ENCODE measurements at places on chromosomes 6 and 20. TPM values are rescaled to one million over a fixed set of nuclear protein-coding genes. Genes with fewer than 3 reads are reported as not detected.
A peak's percentile ranks its signal among the peaks of the same experiment; 100 is the strongest.

Gene PRDM1
- total RNA-seq = 24.7 TPM

Gene SLC26A8
- total RNA-seq = not detected

DNA sequence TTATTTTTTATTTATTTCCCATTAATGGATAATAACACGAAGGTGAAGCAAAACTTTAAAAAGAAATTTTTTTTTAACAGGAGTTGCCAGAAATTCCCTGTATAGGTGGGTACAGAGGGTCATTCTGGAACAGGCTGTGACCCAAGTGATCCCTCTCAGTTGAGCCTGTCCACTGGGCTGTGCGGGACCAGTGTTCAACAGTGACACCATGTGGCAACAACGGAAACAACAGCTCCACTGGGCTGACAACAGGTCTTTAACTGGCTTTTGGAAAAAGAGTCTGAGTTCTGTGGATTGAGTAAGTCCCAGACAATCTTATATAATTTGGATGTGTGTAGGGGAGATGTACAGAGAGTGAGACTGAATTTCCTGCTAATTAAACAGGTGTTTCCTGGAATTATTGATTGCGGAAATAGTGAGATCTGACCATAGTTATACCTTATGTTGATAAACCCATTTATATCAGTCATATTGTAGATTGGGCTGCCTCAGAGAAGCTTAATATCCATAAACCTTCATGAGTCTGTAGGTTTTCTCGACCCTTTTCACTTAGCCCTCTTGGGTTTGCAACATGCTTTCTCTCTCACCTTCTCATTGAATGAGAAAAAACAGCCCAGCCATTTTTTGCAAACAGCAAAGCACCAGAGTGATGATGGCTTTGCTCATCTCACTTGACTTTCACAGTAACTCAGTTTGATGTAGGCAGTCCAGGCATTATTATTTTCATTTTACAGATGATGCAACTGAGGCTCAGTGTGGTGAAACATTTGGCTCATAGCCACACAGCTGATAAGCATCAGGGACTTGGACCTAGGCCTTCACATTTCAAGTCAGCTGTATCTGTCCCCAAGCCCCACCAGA is 17.5 kb downstream of the KIAA1755 start:
- H3K36me3 ChIP-seq = no peaks in the 10 kb centered on the region
- no peak overlapping the region for H3K27ac ChIP-seq
- H3K27me3 ChIP-seq = peaks cover 7% of the 10 kb centered on the region
- peak; percentile 55 for DNase-seq

DNA sequence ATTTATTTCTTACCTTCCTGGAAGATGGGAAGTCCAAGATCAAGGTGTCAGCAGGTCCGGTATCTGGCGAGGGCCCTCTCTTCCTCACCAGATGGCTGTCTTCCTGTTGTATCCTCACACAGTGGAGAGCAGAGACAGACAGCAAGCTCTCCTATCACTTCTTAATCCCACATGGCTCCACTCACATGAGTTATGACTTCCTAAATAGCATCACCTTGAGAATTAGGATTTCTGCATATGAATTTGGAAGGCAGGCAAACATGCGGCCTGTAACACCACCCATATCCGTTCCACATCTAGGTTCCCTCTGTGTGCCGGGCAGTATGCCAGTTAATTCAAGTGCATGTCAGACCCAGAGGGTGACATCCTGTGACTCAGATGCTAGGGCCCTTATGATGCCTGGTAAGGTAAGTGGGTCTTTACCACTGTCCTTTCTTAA is 2.1 kb downstream of the RAET1E start:
- H3K27me3 ChIP-seq = peaks cover 7% of the 10 kb centered on the region
- H3K4me3 ChIP-seq = no peak overlapping the region
- peak; percentile 71 for DNase-seq
- H3K27ac ChIP-seq = no peak overlapping the region

- no peak overlapping the region for H3K4me3 ChIP-seq
- no peak for DNase-seq
- H3K4me1 ChIP-seq = peaks cover 85% of the 10 kb centered on the region
Measured at GRCh38 chr6:157881342-157881741, 58.3 kb downstream of the SNX9 start.

DNA sequence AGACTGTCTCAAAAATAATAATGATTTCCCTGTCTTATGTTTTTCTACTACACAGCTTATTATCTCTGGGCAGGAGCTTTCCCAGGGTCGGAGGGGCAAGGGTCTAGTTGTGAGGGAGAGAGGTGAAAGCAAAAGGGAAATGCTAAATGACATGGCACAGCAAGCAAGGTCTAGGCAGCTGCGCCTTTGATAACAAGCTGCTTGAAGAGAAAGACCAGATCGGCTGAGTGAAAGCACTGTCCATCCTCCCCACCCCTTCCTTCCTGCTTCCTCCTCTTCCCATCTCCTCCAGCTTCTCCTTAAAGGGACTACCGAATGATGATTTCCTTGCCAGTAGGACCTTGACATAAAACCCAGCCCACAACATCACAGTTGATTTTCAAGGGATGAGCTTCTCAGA is 158.1 kb upstream of the AKAP12 start:
- no peak overlapping the region for H3K4me3 ChIP-seq
- H3K4me1 ChIP-seq = no peaks in the 10 kb centered on the region
- peaks cover 19% of the 10 kb centered on the region for H3K36me3 ChIP-seq
- DNase-seq = no peak
- H3K27me3 ChIP-seq = no peaks in the 10 kb centered on the region
- no peak overlapping the region for H3K27ac ChIP-seq

Gene RNF182
- not detected for total RNA-seq

DNA sequence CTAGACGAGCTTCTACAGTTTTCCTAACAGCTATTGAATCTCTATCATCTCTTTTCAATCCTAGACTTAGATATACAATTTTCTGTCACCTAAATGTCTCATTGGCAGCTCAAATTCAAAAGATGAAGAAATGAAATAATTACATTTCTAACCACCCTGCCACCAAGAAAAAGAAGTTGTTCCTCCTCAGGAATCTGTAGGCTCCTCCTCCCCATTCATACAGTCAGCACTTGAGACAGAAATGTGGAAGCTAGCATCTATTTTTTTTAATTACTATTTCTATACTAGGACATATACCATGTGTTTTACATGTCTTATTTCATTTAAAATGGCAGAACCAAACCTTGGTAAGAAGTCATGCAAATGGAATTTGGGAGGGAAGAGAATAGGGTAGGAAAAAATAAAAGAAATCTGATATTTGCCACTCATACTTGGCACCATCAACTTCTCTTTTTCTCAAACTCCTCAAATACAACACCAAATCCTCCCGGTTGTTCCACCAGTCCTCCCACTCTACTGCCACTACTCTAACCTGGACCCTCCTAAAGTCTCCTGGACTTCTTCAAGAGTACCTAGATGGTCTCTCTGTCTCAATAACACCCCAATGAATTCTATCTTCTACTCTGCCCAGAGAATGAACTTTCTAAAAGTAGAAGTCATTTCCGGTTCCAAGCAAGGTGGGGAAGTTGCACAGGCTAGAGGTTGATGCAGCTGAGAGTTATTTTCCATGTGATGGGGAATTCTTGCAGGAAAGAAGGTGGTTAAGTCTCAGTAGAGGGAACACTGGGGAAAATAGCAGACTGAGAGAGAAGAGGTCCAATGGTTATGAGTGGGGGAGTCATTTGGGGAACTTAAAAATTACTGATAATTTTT is 54.1 kb downstream of the ATXN1 start:
- H3K27ac ChIP-seq = peak overlapping the region; percentile 81
- no peak overlapping the region for H3K4me3 ChIP-seq
- H3K36me3 ChIP-seq = peaks cover 14% of the 10 kb centered on the region
- H3K27me3 ChIP-seq = no peaks in the 10 kb centered on the region
- DNase-seq = no peak

- H3K27ac ChIP-seq = no peak overlapping the region
- no peaks in the 10 kb centered on the region for H3K36me3 ChIP-seq
- H3K4me1 ChIP-seq = no peaks in the 10 kb centered on the region
- no peak overlapping the region for H3K4me3 ChIP-seq
Measured at GRCh38 chr20:24160563-24161281, 172.1 kb upstream of the GGTLC1 start.

DNA sequence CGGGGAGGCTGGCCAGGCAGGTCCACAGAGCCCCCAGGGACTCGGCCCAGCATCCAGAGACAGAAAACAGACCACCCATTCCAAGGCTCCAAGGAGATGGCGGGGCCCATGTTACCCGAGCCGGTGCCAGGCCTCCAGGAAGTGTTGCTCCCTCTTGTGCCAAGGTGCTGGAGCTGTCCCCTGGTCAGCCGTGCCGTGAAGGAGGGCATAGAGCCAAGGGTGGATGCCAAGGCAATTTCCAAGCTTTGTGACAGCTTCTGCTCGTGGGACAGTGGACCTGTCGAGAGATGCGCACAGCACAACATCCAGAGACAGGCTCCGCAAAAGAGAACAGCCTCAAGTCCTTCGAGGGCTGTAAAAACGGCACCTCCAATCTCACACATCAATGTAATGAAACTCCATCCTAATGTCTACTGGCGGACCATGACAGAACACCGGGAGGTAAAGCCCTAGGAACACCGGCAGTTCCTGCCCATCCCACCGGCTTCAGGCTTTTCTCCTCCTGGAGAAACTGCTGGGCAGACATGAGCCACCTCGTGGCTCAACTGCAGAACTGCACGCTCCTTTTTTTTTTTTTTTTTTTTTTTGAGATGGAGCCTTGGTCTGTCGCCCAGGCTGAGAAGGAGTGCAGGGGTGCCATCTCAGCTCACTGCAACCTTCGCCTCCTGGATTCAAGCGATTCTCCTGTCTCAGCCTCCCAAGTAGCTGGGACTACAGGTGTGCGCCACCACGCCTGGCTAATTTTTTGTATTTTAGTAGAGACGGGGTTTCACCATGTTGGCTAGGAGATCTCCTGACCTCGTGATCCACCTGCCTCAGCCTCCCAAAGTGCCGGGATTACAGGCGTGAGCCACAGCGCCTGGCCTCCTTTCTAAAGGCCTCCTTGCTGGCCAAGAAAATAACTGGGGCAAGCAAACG is 30.9 kb upstream of the AVP start:
- peaks cover 9% of the 10 kb centered on the region for H3K4me1 ChIP-seq
- no peak for DNase-seq
- no peak overlapping the region for H3K4me3 ChIP-seq
- H3K27ac ChIP-seq = no peak overlapping the region

DNA sequence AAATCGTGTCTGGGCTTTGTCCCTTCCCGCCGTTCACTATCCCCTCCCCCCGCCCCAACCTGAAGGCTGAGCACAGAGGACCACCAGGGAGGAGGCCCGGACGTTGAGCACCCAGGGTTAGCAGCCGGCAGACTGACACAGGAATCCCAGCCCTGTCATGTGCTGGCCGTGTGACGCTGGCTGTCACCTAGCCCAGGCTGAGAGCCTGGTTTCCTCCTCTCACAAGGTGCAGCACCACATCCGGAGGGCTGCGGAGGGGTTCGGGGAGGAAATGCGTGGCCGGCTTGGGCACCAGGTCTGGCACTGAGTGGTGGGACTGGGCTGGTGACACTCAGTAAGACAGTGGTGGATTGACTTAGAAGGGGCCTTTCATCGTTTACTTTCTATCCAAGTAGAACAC is 4.6 kb upstream of the LSM14B start:
- peak; percentile 87 for DNase-seq
- peaks cover 4% of the 10 kb centered on the region for H3K36me3 ChIP-seq
- no peak overlapping the region for H3K4me3 ChIP-seq
- peak overlapping the region; percentile 20 for H3K27ac ChIP-seq
- H3K27me3 ChIP-seq = no peaks in the 10 kb centered on the region
- H3K4me1 ChIP-seq = peaks cover 37% of the 10 kb centered on the region

DNA sequence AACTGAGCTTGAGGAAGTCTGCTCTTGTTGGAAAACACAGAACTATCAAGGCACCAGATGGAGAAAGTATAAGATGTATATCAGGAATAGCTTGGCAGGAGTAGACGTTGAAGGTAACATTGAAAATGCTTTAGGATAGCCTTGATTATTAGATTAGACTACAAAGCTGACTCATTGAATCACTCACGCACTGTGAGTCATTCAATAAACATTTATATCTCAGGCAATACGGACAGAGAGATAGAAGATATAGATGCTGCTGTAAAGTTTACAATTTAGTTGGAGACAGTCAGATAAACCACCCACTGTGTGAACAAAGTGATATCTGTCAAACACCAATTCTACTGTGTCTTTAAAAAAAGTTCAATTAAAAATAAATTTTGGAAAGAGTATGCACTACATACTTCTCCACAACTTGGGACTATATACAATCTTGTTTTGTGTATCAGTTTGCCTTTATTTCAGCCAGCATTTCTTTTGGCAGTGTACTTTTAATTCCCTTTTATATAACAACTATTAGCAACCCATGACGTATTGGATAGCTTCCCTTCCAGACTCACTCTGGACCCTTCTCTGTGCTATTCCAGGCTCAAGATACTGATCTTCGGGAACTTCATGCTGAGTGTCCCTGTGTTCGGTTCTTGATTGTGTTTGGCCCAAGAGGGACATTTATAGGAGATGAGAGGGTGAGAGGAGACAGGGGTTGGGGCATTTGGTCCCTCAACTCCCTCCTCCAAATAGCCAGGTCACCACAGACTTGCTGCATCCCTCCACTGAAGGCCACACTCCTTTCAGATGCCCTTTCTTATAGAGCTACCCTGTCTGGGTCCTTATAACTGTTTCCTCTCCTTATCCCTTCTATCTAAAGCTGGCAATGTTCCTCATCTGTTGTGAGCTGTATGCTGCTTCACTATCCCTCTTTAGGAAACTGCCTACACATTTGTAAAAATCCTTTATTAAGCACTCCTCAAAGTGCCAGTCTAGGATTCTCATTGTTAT is 176.6 kb upstream of the PTPRK start:
- H3K27me3 ChIP-seq = no peaks in the 10 kb centered on the region
- no peak overlapping the region for H3K4me3 ChIP-seq
- H3K27ac ChIP-seq = no peak overlapping the region
- no peaks in the 10 kb centered on the region for H3K36me3 ChIP-seq

- H3K36me3 ChIP-seq = no peaks in the 10 kb centered on the region
- H3K4me1 ChIP-seq = no peaks in the 10 kb centered on the region
- no peak overlapping the region for H3K27ac ChIP-seq
Measured at GRCh38 chr6:114162691-114163347, 180.0 kb downstream of the HS3ST5 start.

DNA sequence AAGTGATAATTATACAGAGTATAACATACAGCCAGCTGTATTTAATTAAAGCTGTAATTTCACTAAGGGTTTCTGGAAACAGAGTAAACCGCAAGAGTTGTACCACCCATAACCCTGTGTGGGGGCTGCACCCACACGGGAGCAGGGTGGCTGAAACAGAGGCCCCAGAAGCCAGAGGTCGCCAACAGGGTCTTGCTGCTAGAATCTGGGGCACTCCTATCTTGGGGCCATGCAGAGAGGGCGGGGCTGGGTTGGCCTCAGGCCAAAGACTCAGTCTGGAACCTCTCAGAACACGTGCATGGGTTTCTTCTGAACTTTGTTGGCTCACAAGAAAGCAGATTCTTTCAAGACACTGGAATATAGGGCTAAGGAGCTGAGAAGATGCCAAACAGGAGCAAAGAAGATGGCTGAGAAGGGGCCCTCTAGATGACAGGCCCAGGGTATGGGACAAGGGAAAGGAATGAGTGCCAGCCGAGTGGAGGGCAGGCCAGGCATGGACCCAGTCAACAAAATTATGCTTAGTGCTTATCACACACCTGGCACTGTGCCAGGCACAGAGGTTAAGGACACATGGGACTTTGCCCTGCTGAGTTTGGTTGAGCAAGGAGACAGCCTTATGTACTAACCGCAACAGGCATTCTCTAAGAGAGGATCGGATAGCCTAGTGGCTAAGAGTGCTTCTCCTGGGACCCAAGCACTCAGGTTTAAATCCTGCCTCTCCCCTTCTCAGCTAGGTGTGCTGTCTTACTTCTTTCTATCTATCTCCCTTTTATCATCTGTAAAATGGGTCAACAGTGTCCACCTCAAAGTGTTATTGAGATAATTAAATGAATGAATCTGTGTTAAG is 96.6 kb upstream of the FOXP4 start:
- H3K4me1 ChIP-seq = no peaks in the 10 kb centered on the region
- H3K27ac ChIP-seq = no peak overlapping the region
- no peaks in the 10 kb centered on the region for H3K36me3 ChIP-seq
- H3K27me3 ChIP-seq = peaks cover 4% of the 10 kb centered on the region
